CD4-positive, alpha-beta T cell (primary cell): ENCODE measurements at places on chromosomes 13 and 19.

- no peak for DNase-seq
Observed at GRCh38 chr19:13956365-13956744, 4.0 kb downstream of the DCAF15 start.

- DNase-seq, result no peak
Observed at GRCh38 chr13:111911121-111911720, 155.7 kb upstream of the SOX1 start.

DNA sequence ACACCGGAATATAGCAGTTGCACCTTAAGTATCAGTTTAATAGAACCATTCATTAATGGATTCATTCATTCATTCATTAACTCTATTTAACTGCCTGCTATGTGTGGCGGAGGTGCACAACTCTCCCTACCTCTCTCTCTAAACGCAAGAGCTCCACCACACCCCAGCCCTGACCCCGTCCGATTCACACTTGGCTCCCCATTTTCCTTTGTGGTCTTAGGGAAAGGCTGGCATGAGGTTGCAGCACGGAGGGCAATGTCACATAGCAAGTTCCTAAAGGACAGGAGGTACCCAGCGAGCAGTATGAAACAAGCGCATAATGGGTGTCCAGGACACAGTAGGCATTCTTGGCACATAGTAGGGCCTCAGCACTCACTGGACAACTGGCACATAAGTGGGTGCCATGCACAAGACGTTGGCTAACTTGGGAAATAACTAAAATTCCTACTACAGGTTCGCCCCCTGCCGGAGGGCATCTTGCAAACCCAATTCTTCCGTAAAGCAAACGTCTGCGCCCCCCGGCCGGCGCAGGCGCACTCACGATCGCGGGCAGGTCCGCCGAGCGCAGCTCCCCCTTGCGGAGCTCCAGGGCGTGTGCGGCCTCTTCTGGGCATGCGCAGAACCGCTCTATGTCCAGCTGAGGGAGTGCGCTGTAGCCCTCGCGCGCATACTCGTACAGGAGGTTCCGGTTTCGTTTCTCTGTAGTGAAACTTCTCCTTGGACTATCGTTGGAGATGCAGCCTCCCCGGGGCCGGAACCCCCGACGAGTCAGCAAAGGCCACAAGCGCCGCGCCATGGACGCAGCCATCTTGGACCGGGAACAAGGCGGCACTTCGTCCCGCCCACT is at the start of gene SARS2:
TSS of gene SARS2 (minus strand) at position 835 of the 847 bp plus-strand sequence. CDS start at position 808, 27 bp downstream.
- DNase-seq, result peak; percentile 95

- DNase-seq, result no peak
Observed at GRCh38 chr19:58261600-58261967, 17.2 kb upstream of the ZNF8 start.
